ENCODE measurements at places on chromosomes 2 and 18.

DNA sequence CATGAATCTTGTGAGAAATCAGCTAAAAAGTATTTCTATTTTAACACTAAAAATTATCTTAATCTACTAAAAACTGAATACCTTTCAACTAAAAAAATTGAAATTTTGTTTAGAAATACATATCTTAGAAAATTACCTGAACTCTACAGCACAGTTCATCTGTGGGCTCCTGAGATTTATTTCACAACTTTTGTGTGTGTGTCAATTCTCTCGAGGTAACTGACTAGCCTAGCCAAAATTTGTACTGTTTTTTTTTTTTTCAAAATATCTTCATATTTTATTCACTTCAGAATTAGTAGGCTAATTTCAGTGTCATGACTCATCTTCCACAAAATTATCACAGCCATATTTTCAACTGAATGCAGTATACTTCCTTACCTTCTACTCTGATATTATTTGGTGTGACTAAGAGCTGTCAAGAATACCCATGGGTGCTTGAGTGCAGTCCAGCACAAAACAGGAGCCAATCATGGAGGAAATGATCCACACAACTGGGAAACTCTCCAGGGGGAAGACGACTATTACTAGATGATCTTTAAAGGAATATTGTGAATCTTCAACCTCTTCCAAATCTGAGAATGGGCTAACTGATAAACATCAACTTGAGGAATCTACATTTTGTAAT lies 174.6 kb downstream of the ZNF385B start:
- DNase-seq, result no peak

DNA sequence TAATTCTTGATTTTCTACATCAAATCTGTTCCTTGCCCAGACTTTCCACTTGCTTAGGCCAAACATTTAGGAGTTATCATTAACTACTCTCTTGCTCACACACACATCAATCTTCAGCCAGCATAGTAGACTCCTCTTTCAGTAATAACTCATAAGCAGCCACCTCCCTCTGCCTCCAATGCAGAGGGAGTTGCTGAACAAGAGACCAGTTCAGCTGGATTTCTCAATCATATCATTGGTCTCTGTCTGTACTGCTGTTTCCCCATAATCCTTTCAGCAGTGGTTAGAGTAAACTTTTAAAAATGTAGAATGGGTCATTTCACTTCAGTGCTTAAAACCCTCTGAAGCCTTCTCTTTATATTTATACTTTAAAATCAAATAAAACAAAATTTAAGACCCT lies 112.9 kb downstream of the SLC39A10 start:
- no peak for DNase-seq

DNA sequence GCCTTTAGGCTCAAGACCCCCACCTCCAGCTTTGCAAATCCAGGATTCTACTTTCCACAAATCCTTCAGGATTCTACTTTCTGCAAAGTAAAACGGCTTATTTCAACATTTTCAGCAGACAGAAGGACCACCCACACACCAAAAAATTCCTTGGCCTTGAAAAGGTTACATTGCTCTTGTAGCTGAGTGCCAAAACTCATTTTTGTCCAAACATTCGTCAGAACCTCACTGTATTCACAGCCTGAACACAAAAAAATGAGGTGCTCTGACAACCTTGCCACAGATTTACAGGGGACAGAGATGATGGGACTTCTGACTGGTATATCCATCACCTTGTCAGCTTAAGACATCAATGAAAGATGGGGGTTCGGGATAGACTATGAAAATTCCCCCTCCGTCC lies 63.0 kb upstream of the COX7A2L start:
- no peak for DNase-seq

GRCh38 chr18:13446610-13447461 lies 228.3 kb downstream of the LDLRAD4 start:
- no peak for DNase-seq

GRCh38 chr18:21117409-21118131 lies 6.0 kb upstream of the ROCK1 start:
- DNase-seq, result no peak

DNA sequence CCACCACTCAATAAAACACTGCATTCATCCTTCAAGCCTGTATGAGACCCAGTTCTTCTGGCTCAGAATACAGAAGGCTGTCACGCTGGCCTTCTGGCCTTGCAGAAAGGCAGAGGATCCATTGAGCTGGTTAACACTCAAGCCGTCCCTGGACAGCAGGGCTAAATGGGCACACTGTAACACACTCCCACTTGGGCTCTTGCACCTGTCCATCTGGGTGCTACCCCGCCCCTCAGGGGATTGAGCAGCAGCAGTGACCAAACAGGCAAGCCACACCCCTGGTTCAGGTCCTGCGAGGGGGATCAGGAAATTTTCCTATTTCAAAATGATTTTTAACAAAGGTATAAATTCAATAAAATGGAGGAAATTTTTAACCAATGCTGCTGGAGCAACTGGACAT lies 936.0 kb downstream of the CNTNAP5 start:
- no peak for DNase-seq

DNA sequence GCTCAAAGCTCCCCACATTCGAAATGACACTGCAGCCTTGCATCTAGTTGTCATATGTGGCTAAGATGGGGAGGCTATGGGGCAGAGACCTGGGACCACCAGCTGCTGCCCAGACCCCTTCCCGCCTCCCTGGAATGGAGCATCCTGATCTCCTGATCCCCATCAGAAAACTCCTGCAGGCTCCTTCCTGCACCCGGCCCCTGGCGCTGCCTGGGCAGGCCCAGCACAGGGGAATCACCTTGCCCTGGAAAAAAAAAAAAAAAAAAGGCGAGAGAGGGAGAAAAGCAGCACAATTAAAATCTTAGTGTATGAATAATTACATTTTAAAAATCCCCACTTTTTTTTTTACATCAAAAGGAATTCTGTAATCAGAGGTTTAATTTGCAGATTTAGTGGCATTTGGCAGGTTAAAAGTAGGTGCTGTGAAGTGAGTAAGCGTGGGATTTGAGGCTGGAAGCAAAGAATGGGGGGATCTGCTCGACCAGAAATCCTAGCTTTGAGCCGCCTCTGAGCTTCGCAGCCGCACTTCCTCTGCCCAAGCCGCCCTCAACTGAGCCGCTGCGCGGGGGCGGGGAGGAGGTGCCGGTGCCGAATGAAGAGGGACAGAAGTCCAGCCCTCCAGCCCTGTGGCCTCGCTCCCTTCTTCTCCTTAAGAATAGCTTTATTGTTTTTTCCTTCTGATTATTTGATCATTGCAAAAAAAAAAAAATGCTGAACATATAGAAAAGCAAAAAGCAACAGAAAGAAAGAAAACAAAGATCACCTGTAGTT lies 30.0 kb downstream of the THNSL2 start:
- no peak for DNase-seq

GRCh38 chr2:166090346-166090745 lies 37.5 kb downstream of the SCN1A start:
- no peak for DNase-seq

DNA sequence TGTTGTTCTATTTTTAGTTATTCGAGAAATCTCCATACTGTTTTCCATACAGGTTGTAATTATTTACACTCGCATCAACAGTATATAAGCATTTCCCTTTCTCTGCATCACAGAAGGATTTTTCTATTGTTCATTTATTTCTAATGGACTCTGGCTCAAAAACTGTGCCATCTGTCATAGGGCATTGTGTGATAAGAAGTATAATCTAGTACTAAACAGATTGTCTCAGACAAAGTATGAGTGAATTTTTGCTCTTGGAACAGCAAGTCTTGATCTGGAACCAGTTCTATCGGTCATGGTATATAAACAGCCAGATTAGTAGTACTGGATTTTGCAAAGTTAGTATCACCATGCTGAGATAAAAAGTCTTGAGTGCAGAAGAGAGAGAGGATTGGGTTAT lies 145.8 kb downstream of the KIAA1328 start:
- no peak for DNase-seq

DNA sequence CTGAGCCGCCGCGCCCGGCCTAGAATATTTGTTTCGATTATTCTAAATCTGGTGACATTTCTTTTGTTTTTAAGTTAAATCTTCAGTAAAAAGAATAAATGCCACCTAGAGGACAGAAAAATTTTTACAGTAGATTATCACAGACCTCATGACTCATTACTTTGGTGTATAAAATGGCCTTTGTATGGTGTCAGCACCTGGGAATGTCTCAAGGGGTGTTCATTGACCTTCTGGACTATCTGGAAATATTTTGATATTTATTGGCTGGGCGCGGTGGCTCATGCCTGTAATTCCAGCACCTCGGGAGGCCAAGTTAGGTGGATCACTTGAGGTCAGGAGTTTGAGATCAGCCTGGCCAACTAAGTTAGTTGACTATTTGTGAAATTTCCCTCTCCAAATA lies 30.3 kb upstream of the SLC30A6 start:
- DNase-seq, result no peak

GRCh38 chr18:22816266-22817176 lies 116.6 kb upstream of the RBBP8 start:
- DNase-seq, result no peak

- no peak for DNase-seq
These were observed 263.2 kb downstream of the EXOC6B start for GRCh38 chr2:72562451-72563153.

- no peak for DNase-seq
These were observed 273.3 kb downstream of the NDUFA10 start for GRCh38 chr2:239751679-239752355.

DNA sequence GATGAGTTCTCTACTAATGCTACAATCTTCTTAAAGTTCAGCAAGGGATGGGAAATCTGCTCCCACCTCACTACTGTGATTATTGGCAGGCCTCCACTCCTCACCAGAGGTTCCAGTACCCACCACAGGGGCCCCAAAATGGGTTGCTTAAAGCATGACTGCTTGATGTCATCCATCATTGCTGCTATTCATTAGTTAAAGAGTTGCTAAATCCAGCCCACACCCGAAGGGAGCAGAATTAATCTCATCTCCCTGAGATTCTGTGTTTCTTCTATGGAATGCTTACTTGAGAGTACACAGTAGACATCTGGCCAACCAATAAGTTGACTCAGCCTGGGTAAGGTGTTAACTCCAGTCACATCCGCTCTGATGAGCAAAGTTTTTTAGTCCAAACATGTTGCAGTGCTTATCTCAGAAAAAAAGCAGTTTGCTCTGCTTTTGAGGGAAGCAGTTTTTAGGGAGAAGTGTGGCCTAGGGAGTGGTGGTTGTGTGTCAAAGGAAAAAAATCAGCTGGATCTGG lies 690.2 kb upstream of the POU3F3 start:
- DNase-seq, result no peak

DNA sequence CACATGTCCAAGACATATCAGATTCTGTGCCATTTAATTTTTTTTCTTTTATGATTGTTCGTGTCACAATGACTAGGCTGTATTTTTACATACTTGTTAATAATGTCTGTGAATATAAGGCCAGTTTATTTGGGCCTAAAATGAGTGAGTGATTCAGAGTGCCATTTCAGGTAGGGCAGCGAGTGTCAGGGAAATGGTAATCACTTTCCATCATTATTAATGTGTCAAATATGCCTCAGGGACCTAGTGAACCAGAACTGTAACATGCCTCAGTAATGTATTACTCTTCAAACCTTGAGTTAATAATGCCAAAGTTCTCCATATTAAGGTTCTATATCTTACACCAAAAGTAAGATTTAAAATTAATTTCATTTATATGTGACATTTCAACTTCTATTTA lies 8.6 kb downstream of the FAM171B start:
- DNase-seq, result no peak

GRCh38 chr2:44850016-44850415 lies 91.5 kb upstream of the SIX3 start:
- no peak for DNase-seq

GRCh38 chr2:20696366-20696765 lies 29.4 kb downstream of the GDF7 start:
- no peak for DNase-seq

GRCh38 chr18:57146956-57147636 lies at the start of gene BOD1L2:
Gene BOD1L2, plus strand, starts transcription at chr18:57147087. Its CDS starts 226 bp downstream, at chr18:57147313.
- DNase-seq, result no peak

DNA sequence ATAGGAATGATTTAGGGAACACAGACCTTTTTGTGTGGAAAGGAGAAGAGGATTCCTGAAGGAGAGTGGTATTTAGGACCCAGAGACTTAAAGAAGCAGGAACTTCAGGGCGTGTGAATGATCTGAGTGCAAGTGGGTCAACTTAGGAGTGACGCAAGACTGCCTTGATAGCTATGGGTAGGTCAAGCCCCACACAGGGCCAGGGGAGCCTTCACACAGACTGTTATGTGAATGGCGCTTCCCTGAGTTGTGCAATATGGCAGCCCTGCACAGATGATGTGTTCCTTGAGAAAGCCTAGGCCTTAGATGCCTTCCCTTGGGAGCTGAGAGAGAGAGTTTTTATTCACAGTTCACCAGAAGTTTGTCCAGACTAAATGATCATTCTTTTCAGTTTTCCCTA lies 47.1 kb upstream of the IGFBP5 start:
- no peak for DNase-seq

GRCh38 chr2:232273903-232274643 lies 104.5 kb upstream of the ALPP start:
- no peak for DNase-seq
